ENCODE measurements at places on chromosomes 11 and 22. TPM values are rescaled to one million over a fixed set of nuclear protein-coding genes. Genes with fewer than 3 reads are reported as not detected.
A peak's percentile ranks its signal among the peaks of the same experiment; 100 is the strongest.

The CTSW gene
- 22.9 TPM for total RNA-seq

DNA sequence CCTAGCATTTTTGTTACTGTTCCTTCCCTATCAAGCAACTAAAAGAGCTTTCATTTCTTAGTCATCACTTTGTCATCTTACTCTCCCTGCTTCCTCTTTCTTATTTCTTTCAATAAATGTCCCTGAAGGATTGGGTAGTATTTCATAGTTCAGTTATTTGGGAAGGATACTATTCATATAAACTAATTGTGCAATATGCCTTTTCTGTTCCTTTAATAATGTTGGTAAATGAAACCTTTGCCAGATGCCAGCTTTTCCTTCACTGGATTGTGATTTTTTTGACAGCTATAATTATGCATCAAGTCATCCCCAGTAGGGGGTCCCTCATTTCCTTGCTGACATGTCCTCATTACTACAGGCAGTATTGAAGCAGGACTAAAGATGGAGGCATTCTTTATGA lies 101.7 kb downstream of the ATM start:
- no peak for DNase-seq

The LRRC75B gene
- total RNA-seq = 0.64 TPM

DNA sequence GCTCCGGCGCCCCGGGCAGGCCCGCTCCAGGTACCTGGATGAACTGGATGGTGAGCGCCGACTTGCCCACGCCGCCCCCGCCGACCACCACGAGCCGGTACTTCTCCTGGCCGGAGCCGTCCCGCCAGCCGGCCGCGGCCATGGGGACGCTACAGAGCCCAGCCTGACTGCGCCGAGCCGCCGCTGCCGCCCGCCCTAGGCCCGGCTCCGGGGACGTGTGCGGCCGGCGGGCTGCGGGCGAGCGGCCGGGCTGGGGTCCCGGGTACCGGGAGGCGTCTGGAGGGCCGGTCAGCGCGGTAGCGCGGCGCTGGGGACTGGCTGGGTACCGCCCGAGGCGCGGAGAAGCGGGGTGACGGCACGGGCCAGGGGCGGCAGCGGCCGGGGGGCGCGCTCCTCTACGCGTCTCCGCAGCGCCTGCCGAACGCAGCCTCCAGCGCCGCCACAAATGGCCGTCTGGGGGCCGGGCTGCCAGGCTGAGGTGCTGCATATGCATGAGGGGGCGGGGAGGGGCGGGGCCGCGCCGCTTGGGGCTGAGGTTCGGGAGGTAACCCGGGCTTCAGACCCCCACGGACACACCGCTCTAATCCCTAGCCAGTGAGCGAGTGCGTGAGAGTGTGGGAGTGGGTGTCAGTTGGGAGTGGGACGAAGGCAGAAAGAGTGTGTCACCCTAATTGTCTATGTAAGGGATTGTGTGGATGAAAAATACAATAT lies at the start of gene RRAS2:
TSS of gene RRAS2 (minus strand) at position 455 of the 711 bp plus-strand sequence. CDS start at position 142, 313 bp downstream.
- peak; percentile 79 for DNase-seq

DNA sequence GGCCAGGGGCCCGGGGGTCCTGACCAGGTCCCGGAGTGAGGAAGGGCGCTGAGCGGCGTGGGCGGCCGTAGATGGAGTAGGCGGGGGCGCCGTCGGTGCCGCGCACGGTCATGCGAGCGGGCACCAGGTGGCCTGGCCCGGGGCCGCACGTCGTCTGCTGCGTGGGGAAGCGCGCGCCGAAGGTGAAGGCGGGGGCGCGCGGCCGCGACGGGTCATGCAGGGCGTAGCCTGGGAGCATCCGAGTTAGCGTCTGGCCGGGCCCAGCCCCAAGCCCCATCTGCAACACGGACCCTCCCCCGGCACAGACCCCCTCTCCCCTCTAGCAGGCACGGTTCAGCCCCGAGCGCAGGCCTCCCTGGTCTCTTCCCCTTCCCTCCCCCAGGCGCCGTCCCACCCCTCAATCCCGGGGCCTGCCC lies 1.7 kb upstream of the TYMP start:
- peak; percentile 79 for DNase-seq

DNA sequence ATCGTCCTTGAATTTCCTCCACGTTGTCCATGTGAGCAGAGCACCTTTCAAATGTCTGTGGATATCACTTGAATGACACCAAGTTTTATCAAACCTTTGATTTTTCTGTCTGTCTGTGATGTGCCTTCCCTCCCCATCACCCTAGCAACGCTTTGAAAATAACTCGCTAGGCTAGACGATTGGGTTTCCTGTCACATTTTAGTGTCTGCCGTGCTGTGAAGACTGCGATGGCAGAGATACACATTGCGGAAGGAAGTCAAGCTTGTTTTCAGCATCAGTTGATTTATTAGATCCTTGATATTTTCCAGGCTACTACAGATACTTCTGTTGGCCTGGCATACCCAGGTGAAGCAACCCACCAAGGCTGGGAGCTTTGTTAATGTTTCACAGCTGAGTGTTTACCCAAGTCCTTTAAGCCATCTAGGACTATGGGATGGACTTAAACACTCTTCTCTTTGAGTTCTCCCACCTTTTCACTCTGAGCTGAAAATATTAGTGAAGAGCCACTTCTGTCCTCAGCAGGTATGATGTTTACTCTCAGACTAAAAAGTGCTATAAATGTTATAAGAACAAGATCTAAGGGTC lies 93.6 kb upstream of the CD44 start:
- DNase-seq = peak; percentile 90

GRCh38 chr11:74680703-74681531 lies 50.3 kb downstream of the CHRDL2 start:
- DNase-seq = no peak

The LRP4 gene
- total RNA-seq = 0.02 TPM

DNA sequence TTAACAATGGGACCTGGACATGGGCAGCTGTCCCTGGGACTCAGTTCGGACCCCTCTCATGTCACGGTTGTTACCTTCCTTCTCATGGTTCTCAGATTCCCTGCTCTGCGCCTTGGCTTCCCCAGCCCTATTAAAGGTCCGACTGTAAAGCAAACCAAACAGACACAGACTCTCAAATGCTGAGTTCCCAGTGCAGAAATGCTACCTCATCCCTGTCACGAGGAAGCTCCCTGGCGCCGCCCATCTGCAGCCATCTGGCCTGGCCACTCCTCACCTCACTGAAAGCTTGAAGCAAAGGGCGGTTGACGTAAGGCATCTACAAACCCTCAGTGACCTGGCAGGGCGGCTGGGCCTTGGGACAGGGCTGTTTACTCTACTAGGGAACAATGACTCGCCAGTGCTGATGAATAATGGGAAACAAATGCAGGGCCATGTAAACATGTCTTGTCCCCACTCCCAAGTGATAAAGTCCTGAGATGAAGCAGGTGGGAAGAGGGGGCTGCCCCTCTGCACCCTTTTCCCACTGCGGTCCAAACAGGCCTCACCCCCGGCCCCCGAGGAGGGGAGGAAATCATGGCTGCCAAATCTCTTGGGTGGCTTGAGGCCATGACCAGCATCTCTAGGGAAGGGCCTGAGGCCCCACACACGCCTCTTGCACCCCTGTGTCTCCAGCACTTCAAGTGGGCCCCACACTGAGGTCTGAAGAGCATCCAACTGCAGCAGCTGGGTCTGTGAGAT lies 49.3 kb downstream of the SCUBE1 start:
- DNase-seq = no peak

GRCh38 chr22:29734406-29734805 lies 14.6 kb downstream of the CABP7 start:
- DNase-seq = no peak

The CSKMT gene
- total RNA-seq = 18.2 TPM

GRCh38 chr11:10908215-10908951 lies 50.5 kb upstream of the ZBED5 start:
- no peak for DNase-seq

GRCh38 chr22:19406846-19407245 lies 24.7 kb downstream of the HIRA start:
- no peak for DNase-seq

The SYT12 gene
- not detected for total RNA-seq

The TRIM29 gene
- not detected for total RNA-seq

DNA sequence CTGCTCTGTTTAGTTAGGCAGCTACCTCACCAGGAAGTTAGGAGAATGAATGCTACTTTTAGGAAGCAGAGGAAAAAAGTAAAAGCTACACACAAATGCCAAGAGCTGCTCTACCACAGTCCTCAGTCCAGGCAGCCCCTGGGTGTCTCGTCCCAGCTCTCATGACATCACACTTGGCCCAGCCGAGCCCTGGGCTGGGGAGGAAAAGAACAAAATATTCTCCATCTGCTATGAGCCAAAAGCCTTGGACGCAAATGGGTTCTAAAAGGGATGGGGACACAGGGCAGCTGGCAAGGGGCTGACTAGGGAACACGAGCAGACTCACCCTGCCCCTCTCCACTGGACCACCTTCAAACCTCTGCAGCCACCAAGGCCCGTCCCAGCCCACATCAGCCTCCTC lies 26.1 kb downstream of the TMEM184B start:
- DNase-seq = no peak

The BCO2 gene
- total RNA-seq = 1.2 TPM

DNA sequence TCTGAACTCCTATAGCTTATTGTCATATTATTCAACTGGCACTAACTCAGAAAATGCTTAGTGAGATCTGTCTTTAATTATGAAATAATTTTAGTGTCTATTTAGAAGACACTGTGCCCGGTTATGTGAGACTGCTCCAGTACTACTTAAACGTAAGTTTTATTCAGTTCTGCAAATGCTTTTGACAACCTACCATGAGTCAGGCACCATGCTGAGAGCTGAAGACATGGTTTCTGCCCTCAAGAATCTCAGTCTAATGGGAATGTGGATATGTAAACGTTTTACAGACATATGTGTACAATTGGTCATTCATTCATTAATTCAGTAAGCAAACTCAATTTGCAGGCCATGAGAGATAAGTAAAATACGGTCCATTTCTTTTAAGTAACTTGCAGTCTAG lies 40.0 kb downstream of the DCUN1D5 start:
- no peak for DNase-seq

DNA sequence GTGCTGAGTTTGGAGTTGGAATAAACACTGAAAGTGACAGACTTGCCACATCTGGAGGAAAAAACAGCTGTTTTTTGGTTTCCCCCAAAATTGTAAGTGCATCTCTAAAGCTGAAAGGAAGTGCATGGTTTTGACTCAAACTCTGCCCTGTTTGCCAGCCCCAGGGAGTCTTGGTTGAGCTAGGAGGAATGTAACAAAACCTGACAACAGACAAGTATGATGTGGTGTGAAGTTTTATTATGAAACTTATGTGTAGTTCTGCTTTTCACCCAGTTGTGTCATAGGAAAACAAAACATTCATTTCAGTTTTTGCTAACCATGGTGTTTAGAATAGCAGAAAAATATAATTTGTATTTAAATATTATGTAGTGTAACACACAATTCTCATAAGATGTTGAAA lies 31.7 kb upstream of the PDE3B start:
- DNase-seq = no peak

The PLAAT5 gene
- total RNA-seq = not detected

DNA sequence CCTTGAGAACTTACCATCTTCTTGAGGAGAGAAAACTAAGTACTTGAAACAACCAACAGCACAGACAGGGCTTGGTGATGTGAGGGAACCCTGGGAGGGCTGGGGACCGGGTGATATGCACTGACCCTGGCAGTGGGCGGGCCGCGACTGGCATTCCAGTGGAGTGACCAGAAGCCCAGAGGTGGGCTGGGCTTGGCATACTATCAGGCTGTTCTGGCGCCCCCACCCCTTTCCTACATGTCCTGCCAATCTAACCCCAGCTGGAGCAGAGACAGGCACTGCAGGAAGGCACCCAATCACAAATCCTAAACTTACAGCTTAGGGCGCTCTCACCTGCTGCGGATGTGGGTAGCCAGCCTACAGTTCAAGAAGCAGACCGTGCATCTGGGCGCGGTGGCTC lies 54.0 kb upstream of the GCAT start:
- no peak for DNase-seq

GRCh38 chr11:61652135-61652534 lies 28.1 kb upstream of the DAGLA start:
- no peak for DNase-seq
